Activated naive CD4-positive, alpha-beta T cell treated with anti-CD3 and anti-CD28 coated beads, Interleukin-2, amount 10 ng/mL, durations not matched to agents 7 days and 5 days (primary cell): ENCODE measurements at places on chromosomes 1 and 21.

- H3K4me1 ChIP-seq = peaks cover 19% of the 10 kb centered on the region
- no peaks in the 10 kb centered on the region for H3K27me3 ChIP-seq
- no peak overlapping the region for H3K4me3 ChIP-seq
- no peak for DNase-seq
- H3K36me3 ChIP-seq = peaks cover 28% of the 10 kb centered on the region
- H3K27ac ChIP-seq = no peak overlapping the region
Measured at GRCh38 chr1:15870421-15870820, 22.9 kb downstream of the SPEN start.

DNA sequence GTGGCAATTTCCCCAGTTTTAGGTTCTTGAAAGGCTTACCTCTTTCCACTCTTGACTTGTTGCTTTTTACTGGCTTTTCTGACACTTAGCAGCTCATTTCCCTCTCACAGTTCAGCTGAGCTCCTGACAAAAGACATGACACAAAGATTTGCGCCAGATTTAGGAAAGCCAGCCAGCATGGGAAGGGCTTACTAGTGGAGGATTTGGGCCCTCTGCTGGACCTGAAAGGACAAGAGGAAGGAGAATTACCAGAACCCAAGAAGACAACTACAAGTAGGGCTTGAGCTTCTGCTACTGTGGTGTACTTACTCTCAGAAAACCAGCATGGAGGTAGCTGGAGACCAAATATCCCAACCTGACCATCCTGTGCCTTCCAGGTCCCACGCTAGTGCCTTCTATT, 784.5 kb downstream of the BRINP3 start:
- H3K27ac ChIP-seq = no peak overlapping the region
- DNase-seq = no peak
- no peaks in the 10 kb centered on the region for H3K36me3 ChIP-seq
- H3K4me3 ChIP-seq = no peak overlapping the region
- H3K4me1 ChIP-seq = no peaks in the 10 kb centered on the region

DNA sequence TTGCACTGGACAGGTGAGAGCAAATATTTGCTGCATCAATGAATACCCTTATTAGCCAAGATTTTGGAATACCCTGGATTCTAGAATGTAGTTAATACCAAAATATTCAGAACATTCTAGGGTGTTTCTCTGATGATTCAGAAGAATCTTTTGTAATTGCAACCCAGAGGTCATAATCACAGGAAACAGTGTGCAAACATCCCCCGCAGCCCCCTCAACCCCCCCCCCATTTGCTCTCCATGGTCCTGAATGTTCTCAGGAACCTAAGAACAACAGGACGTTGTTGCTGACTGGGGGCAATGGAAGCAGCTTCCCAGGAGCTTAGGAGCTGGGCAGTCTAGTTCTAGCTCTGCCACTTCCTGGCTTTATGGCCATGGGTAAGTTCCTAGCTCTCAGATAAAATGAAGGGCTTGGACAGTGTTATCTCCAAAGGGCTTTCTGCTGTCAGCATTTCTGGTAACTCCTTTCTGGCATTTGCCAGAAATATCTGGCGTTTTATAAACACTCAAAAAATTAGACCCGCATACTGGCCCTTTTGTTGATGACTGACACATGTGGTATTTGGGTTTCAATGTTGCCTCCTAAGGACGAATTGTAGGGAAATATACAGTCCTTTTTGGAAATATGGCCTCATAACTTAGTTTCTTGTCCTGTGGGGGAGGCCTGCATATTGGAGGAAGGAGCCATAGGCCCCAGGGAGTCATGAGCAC, 178.6 kb downstream of the RRAGC start:
- H3K27ac ChIP-seq = no peak overlapping the region
- peaks cover 10% of the 10 kb centered on the region for H3K27me3 ChIP-seq
- no peak for DNase-seq
- H3K4me1 ChIP-seq = no peaks in the 10 kb centered on the region

DNA sequence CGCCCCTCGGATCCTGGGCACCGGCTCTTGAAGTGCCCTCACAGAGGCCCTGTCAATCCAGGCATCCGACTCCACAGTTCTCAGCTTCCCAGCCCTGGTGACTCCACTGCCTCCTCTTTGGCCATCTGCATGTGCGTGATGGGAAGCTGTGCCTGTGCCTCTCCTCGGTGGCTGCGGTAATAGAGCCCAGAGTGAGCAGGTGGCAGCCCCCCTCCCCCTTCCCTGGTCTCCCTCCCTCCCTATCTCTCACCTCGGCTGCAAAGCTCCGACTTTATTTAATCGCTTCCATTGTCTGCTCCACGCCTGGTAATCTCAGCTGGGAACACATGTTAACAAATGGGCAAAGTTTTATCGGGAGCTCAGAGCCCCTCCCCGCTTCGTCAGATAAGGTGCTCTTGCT, 91.9 kb downstream of the IGSF21 start:
- H3K27me3 ChIP-seq = peaks cover 46% of the 10 kb centered on the region
- H3K4me1 ChIP-seq = no peaks in the 10 kb centered on the region
- no peaks in the 10 kb centered on the region for H3K36me3 ChIP-seq
- DNase-seq = no peak
- H3K4me3 ChIP-seq = no peak overlapping the region

DNA sequence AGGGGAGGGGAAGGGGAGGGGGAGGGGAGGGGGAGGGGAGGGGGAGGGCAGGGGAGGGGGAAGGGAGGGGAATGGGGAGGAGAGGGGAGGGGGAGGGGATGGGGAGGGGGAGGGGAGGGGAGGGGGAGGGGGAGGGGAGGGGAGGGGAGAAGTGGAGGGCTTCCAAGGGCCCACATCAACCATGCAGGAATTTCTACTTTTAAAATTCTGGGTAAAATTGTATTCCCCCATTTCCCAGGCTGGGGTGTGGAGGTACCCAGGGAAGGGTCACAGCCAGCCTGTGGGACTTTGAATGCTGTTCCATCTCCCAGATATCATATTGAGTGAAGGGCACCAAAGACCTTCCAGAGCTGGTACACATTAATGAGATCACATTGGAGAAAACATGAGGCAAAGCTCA, 126.9 kb upstream of the ETS2 start:
- no peak overlapping the region for H3K4me3 ChIP-seq
- no peaks in the 10 kb centered on the region for H3K36me3 ChIP-seq
